ENCODE measurements at places on chromosomes 6 and 20.

DNA sequence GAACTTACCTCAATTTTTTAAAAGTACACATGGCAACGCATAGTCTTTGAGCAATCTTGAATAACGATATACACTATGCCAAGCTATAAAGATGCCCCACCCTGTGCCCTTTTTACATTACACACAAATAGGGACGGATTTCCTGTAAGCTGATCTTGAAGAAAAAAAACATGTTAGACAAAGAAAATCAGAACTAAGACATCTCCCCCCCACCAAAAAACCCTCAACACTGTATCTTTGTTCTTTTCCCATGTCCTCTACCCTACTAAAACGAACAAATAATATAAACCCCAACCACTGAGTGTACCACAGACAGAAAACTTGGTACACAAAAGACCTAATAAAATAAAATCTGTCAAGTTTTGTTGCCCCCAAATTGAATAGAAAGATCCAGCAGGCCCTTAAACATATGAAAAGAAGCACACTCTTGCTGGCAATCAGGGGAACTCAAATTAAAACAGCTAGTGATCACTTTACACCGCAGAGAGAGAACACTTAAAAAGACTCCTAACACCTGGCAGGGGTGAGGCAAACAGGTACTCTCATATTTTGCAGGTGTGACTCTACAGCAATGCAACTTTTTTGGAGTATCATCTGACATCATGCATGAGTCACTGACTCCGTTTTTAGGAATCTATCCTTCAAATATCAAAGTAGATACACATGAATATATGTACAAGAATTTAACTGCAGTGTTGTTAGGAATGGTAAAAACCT is 29.6 kb downstream of the BACH2 start:
- DNase-seq = no peak

GRCh38 chr6:80209430-80209829 is 103.0 kb downstream of the BCKDHB start:
- DNase-seq = no peak

- DNase-seq = no peak
Observed at GRCh38 chr6:30776390-30777154, 32.2 kb upstream of the IER3 start.

- no peak for DNase-seq
Observed at GRCh38 chr6:158807515-158808441, 11.4 kb downstream of the EZR start.

GRCh38 chr6:130610303-130610702 is 216.9 kb upstream of the SMLR1 start:
- no peak for DNase-seq

GRCh38 chr6:17200395-17200794 is 80.8 kb upstream of the RBM24 start:
- DNase-seq = no peak

DNA sequence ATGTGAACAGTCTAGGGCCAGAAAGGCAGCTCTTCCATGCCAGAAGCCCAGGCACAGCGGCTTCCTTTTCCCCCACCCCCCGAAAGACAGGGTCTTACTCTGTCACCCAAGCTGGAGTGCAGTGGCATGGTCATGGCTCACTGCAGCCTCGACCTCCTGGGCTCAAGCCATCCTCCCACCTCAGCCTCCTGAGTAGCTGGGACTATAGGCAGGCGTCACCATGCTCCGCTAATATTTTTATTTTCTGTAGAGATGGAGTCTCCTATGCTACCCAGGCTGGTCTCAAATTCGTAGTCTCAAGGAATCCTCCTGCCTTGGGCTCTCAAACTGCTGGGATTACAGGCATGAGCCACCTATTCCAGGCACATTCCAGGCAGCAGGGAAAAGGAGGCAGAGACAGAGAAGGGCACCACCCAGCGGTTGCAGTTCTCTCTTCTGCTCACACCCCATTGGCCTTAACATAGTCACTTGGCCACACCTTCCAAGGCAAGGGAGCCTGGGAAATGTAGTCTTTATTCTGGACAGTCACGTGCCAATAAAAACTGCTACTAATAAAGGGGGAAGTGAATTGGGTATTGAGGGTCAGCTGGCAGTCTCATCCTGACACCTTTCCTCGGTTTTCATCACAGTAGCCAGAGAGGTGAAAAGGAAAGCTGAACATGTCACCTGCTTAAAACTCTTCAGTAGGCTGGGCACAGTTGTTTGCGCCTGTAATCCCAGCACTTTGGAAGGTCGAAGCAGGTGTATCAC is 205.9 kb downstream of the ZMYND8 start:
- peak; percentile 37 for DNase-seq

- DNase-seq = peak; percentile 14
Observed at GRCh38 chr6:164502833-164503232, 806.6 kb downstream of the C6orf118 start.

GRCh38 chr6:162184465-162184864 is 543.1 kb downstream of the PRKN start:
- no peak for DNase-seq

GRCh38 chr6:87922947-87923330 is 124.7 kb upstream of the SPACA1 start:
- DNase-seq = peak; percentile 53

DNA sequence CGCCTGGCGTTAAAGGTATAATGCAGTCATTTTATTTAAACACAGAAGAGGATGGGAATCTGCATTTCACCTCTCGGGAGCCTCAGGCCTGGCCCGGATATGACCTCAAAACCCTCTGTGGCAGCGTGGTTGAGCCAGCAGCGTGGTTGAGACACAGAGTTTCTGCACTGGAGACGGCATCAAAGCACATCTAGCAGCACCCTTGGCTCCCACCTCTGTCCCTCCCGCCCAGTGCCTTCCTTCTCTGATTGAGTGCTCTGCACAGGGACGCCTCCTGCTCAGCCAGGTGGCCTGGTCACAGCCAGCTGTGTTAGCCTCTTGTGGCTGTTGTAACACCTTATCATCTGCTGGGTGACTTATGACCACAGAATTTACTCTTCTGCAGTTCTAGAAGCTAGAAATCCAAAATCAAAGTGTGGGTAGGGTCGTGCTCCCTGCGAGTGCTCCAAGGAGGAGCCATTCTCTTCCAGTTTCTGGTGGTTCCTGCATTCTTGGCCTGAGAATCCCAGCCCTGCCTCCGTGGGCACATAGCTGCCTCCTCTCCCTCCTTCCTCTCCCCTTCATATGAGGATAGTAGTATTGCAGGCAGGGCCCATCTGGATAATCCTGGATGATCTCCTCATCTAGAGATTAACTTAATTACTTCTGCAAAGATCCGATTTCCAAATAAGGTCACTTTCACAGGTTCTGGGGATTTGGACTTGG is 156.7 kb downstream of the SYCP2 start:
- no peak for DNase-seq

DNA sequence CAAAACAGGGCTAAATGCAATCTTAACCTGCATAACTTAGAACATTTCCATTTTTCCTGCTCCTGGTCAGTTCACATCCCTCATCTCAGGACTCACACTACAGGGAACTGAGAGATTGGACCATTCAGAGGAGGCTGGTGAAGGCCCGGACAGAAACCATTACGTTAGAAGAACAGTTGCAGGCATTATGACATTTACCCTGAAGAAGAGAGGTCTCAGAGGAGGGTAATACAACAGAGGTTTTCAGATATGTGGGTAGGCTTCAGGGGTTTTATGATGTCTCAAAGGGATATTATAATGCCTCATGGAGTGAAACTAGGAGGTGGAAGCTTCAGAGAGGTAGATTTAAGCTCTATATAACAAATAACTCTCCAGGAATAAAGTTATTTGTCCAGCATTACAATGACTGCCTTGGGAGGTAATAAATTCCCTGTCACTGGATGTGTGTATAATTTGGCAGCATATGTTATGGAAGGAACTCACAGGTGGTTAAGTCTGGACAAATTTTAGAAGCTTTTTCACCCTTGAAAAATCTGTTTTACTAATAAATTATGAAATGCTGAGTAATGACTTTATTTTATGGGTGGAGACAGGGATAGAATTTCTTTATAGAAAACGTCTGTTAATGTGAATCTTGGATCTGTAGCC is 36.7 kb upstream of the RIPOR2 start:
- DNase-seq = no peak

DNA sequence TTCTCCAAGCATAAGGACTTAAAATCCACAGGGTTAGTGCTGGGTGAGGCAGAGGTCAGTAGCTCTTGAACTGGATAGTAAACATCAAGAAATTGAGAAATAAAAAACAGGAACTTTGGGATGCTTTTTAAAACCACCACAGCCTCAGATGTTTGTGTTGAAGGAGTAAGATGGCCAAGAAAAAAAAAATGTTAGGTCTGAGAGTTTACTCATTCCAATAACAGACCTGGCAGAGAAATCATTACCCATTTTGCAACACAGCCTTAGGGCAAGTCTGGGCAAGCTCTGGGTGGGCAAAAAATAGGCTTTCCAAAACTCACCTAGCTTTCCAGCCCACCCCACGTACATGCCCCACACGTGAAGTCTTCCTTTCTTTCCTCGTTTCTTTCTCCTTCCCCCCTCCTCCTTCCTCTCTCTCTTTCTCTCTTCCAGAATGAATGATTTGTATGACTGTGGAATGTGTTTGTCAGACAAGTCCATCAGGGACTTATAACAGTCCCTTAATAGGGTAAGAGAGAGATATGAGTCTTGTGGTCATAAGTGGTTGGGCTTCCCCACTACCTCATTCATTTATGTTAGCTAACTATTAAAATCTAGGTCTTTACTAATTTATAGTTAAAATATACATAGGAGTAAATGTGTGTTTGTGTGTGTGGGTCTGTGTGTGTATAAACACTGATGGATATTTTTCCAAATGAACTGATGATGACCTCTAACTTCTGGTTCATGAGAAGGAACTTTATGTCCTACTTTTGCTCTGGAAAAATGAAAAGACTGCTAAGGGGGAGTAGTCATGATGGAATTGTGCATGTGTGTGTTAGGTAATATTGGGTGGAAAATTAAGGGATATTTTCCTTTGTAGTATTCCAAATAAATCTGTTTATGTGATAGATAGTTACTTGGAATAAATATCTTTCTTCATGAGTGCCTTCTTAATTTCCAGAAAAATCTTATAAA is 18.0 kb upstream of the DSE start:
- no peak for DNase-seq

GRCh38 chr6:20746024-20746423 is 211.8 kb downstream of the CDKAL1 start:
- DNase-seq = no peak

GRCh38 chr6:134902074-134902861 is 47.6 kb downstream of the ALDH8A1 start:
- DNase-seq = no peak

GRCh38 chr6:139330826-139331500 is 39.2 kb upstream of the TXLNB start:
- no peak for DNase-seq

DNA sequence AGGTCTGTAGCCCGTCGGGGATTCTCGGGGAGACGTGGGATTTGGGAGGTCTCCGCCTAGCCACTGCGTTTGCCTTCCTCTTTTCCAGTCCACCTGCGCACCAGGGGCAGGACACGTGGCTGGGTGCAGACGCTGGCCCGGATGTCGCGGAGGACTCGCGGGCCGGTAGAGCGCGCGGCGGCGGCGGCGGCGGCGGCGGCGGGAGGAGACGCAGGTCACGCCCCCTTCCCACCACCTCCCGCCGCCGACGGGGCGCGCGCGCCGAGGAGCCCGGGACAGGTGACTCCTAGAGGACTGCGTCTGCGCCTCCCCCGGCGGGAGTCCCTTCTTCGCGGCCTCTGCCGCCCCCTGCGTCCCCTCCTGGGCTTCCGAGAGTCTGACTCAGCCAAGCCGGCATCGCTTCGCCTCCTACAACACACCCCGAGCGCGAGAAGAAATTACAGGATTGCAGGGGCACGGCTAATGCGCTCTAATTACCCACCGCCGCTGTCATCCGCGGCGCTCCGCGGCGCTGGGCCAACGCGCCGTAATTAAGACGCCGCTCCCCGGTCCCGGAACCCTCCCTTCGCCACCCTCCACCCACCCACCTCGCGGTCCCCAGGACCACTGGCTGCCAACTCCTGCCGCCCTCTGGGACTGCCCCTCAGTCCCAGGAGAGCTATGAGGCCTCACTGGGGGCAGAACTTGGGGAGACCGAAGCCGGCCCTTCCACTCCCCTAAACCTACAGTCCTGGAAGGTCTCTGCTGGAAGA is 124.5 kb downstream of the MRPL14 start:
- DNase-seq = no peak

- no peak for DNase-seq
Observed at GRCh38 chr6:150969901-150970300, 104.4 kb downstream of the MTHFD1L start.

DNA sequence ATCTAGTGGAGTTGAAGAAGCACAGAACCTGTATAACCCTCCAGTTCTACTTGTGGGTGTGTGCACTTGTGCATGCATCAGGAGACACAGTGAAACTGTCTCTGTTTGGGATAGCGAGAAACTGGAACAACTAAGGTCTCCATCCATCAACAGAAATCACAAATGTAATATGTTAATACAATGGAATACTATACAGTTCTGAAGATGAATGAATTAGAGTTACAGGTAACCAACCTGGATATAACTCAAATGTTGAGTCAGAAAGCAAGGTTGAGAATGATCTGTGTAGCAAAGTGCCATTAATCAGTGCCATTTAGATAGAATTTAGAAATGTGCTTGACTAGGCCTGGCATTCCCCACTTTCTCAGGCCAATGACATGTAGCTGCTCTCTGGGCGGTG is 4.6 kb upstream of the NSFL1C start:
- DNase-seq = no peak

- no peak for DNase-seq
Observed at GRCh38 chr6:111427341-111428116, 55.5 kb downstream of the REV3L start.

DNA sequence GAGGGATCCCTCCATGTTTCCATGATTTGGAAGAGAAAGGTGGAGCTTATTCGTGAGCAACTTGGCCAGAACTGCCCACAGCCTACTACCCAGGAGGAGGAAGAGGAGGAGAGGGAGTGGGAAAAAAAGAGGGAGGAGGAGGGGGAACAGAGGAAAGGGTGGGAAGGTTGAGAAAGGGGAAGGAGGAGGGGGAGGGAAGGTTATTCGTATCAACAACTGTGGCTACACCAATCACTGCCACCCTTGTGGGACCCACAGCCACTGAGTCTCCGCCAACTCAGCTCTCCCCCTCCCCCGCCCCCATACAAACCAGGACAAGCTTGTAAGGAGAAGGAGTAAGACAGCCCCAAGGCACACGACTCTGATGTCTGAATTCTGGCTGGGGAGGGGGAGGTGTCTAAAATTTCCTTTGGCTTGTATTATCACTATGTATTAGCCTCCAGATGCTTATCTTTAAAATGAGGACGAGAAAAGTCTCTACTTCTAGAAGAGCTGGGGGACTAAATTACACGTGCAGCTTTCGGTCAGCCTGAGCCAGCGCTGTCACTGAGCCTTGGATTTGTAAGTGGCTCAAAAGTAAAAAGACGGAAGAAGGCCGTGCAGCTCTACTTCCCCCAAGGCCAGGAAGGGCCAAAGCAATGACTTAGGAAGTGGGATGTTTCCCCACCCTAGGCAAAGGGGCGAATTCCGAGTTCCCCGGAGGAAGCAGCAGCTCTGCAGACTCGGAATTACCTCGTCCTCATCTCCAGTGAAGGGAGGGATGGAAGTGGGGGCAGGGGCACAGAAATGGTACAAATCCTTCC is 1.0 kb downstream of the FKBP1A start:
- no peak for DNase-seq

Data from NCI-H345 (cell line).